Cerebellar nuclear complex (tissue), 1 donor: ENCODE measurements at places on chromosomes 1 and 21.

DNA sequence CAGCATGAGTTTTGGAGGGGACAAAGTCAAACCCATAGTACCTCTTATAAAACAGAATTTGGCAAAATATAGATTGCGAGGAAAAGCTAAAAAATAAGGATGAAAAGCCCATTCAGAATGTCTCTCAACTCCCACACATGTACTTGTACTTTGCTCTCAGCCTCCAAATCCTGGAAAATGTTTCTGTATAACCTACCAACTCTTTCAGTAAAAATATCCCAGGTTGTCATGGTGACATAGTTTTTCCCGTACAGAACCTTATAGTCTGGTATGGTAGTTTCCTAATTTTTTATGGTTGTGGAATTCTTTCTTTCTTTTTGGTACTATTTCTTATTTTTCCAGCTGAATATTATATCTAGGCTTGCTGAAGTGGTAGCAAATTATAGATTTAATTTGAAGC, 15.5 kb upstream of the RPS6KC1 start:
- DNase-seq, result no peak

DNA sequence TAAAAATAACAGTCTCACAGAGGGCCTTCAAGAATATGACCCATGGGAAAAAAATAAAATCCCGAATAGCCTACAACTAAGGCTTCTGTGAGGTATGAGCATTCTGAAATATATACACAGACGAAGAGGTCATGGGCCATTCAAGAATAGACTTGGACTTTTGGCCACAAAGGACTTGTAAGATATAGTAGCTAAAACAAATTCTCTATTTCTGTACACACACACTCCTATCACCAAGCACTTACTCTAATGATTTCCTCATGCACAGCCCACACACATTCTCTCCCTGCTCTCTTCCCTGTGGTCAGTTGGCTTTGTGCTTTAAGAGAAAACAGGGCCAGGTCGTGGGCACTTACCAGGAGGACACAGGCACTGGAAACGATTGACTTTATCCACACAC, 69.7 kb upstream of the ADAM30 start:
- no peak for DNase-seq

- no peak for DNase-seq
These were observed 3.6 kb downstream of the ZC3H12A start for GRCh38 chr1:37477946-37478345.

- DNase-seq, result no peak
These were observed 503.5 kb downstream of the LTN1 start for GRCh38 chr21:28489162-28489561.

DNA sequence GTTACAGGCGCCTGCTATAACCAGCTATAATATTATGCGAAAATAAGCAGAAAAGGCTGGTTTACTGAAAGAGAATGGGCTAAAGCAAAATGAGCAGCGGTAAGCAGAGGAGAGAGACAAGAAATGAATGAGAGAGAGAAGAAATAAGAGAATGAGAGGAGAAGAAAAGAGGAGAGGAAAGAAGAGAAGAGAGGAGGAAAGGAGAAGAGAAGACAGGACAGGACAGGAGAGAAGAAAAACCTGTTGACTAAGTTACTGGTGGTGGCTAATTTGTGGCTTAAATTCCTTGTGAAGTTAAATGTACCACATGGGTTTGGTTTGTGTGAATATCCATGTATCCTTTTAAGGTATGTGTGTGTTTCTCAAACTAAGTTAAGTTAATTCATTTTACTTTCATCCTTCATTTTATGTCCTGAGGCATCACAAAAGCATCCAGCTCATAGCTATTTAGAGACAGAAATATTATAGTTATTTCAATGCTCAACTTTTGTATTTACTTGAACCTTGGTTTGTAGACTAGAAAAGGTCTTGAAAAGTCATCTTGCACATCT, 3.1 kb upstream of the DDR2 start:
- no peak for DNase-seq

- no peak for DNase-seq
These were observed 39.0 kb downstream of the SMYD2 start for GRCh38 chr1:214319938-214320337.

- DNase-seq, result no peak
These were observed 39.3 kb downstream of the TAS1R2 start for GRCh38 chr1:18819986-18820790.

GRCh38 chr1:111505641-111506119, 2.2 kb upstream of the ADORA3 start:
- DNase-seq, result no peak

- DNase-seq, result no peak
These were observed 86.8 kb upstream of the VAV3 start for GRCh38 chr1:108051631-108052377.

DNA sequence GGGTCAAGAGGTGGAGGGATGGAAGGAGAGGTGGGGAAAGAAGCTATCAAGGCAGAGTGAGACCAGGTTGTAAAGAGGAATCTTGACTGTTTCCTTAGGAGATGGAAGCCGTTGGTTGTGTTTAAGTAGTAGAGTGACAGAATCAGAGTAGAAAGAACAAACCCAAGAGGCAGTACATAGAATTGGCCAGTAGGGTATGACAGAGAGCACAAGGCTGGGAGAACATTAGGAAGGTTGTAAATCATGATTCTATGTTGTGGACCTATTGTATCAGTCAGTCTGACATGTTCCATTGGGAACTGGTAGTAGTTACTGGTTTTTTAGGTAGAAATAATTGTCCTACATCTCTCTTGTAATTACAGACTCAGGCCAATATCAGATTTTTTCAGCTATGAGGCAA, 486.9 kb upstream of the USP24 start:
- DNase-seq, result no peak

DNA sequence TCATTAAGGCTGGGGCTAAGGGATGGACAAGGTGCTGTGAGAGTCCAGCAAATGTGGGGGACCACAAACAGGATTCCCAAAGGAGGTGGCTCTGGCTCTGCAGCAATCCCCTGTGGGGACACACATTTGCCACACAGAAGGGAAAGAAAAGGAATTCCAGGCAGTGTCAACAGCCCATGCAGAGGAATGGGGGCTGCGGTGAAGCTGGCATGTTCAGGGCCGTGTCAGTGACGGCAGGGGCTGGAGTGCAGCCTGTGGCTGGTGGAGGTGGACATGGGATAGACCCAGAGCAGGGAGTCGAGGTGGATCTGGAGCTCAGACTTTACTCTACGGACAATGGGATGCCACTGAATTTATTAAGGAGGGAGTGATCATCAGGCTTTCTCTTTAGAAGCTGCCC, 183.2 kb downstream of the TRABD2B start:
- DNase-seq, result no peak

DNA sequence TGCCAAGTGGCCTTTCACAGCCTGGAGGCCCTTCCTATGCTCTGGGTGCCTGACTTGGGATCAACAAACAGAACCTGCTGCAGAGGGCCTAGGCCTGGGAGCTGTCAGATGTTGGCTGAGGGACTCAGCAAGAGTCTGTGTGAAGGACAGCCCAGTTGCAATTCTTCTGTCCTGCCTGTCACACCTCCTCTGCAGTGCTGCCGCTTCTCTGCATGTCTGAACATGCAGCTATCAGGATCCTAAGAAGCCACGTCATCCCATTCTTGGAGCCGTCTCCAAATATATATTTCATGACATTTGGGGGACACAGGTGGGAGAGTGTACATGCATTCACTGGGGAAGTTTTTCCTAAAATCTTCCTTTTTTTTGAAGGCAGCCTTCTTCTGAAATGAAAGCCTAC, 8.6 kb downstream of the FCAMR start:
- no peak for DNase-seq

DNA sequence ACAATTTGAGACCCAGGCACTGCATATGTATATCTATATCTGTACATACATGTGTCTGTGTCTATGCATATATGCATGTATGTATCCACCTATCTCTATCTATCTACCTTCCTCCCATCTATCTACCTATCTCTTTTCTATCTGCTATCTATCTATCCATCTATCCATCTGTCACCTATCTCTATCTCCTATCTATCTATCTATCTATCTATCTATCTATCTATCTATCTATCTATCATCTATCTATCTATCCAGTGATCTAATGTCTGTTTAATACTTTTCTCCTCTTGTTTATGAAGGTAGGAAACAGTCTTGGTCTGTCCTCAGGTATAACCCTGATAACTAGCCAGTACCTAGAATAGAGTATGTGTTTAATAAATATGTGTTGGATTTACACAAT, 25.9 kb downstream of the TNNT2 start:
- no peak for DNase-seq

- no peak for DNase-seq
These were observed 296.7 kb downstream of the KCTD3 start for GRCh38 chr1:215863796-215864195.

DNA sequence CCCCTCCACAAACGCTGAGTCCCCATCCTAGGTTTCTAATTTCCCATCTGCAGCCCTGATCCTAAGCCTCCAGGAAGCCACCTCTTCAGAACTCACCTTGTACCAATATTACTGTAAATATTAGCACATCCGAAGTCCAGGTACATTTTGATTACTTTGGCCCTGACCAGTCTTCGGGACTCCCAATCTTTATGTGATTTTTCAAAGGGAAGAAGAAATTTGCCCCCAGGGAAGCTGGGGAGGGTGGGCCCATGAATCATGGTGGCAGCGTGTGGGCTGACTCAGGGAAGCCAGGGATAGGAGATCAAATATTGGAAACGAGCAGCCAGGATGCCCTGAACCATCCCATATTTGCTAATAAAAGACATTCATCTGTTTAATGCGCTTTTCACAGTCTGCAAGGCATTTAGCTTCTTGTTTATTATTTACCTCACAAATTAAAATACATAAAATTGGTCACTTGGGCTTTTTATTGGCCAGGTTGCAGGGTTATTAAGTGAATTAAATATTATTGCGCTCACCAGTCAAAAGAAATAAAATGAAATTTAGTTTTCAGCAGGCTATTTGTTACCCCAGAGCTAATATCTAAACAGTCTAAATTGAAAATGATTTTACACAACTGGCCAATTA, 46.6 kb downstream of the KIAA0040 start:
- DNase-seq, result no peak

DNA sequence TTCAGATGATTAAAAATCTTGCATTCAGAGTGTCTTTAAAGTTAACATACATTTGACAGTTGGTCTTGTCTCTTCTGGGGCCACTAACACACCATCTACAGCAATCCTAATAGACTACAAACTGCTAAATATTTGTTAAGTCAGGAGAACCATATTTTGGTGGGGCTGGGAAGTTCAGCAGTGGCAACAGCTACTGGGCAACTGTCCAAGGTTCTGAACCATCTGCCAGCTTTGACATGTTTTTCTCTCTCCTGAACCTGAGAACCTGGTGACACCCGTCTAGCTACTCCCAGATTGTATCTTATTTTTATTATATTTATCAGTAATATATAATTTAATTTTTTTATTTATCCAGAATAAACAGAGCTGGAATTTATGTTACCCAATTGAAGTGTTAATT, 199.0 kb upstream of the DPYD start:
- no peak for DNase-seq

DNA sequence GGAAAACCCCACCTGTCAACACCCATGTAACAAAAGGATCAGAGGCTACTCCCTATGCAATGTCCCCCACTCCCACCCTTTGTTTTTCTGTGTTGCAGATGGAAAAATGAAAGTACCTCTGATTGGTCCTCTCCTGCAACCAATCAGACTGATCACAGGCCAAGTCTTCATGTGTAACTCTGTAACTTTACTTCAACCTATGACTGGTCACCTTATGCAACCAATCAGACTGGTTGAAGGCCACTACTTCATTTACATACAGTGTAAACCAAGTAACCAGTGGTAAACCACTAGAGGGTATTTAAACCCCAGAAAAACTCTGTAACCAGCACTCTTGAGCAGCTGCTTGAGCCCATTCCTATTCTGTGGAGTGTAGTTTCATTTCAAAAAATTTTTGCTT, 266.3 kb upstream of the OLFM3 start:
- no peak for DNase-seq

- no peak for DNase-seq
These were observed 43.2 kb upstream of the COL6A1 start for GRCh38 chr21:45938453-45938755.

GRCh38 chr1:84873366-84873765, 19.6 kb downstream of the LPAR3 start:
- no peak for DNase-seq

DNA sequence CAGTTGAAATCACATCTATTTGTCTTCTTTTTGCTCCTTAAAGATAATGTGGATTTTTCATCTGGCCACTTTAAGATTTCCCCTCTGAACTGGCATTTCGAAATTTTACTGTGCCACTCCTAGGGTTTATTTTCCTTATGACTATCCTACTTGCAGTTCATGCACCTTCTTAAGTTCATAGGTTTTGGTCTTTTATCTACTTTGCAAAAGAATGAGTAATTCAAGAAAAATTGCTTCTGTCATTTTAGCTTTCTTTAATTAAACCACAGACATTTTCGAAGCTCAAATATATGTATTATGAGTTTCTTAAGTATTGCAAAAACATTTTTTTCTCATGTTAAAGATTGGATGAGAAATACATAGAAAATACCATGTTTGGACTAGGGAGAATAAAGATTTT, 1244.8 kb upstream of the TMPRSS15 start:
- DNase-seq, result no peak

- DNase-seq, result no peak
These were observed 150.1 kb downstream of the PLA2G4A start for GRCh38 chr1:186978596-186979556.

- DNase-seq, result no peak
These were observed 13.7 kb downstream of the ACTA1 start for GRCh38 chr1:229420224-229420623.

- no peak for DNase-seq
These were observed 95.6 kb upstream of the KCNK1 start for GRCh38 chr1:233518344-233518743.

DNA sequence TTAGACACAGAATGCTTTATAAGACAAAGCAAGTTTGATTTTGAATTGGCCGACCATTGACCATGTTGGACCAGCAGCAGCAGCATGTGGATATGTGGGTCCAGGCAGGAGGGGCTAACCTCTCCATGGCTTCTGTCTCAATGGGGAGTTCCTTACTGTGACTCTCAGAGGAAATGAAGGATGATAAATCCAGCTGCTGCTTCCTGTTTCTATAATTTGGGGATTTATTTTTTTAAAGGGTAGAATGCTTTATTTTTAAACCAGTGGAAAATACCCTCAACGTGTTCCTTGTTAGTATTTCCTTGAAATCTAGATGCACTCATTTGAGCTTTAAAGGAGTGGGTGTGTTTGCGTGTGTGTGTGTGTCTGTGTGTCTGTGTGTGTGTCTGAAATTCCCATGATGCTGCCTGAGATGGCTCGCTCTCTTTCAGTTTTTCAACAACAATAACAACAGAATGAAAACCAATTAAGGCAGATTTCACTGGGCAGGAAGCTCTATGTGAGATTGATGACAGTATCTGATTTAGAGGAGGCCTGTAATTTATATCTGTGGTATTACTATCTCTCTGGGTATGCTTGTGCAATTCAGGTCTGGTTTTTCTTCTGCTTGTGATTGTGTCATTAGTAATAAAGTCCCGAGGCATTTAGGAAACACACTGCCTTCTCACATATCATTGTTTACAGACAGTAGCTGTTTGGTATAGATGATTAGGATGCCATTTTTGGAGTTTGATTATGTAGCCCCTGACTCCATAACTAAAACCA, 86.1 kb upstream of the ZNF326 start:
- DNase-seq, result no peak

DNA sequence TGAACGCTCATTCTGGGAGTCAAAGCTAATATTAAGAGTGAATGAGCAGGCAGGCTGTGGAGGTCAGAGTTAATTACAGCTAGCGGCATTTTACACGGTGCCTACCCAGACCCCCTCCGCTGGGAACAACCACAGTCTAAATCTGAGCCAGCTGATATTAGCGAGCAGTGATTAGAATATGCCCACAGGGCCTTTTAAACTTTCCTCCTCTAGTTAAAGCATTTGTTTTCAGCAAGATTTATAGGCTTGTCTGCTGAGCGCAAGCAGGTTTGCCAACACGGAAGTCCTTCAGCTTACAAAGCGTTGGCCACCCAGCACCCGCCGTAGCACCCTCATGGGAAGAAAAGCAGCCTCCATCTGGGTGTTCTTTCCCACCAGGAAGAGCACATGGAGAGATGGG, 72.1 kb downstream of the LMX1A start:
- DNase-seq, result no peak
